Hypothalamus (tissue), 51 donors: ENCODE measurements at places on chromosomes 5 and 9.

- DNase-seq: no peak
Observed at GRCh38 chr9:98977813-98978212, 34.1 kb downstream of the COL15A1 start.

GRCh38 chr9:120353506-120353905, 226.5 kb downstream of the CDK5RAP2 start:
- no peak for DNase-seq

GRCh38 chr5:17269201-17269600, 51.8 kb downstream of the BASP1 start:
- DNase-seq: no peak

DNA sequence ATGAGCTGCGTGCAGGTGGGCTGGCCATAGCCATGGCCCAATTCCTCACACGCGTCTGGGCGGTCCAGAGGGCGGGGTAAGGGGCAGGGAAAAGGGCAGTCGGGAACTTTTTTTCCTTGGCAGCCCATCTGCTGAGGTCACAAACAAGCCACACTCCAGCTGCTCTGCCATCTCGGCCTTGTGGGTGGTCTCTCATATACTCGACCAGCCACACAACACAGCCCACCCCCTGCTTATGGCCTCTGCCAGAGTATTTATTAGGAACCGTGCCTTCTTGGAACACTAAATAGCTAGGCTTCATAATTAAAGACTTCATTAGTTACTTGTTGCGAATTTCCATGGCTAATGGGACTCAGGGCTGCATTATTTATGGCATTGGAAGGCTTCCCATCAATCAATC, 98.5 kb upstream of the LHFPL2 start:
- no peak for DNase-seq

GRCh38 chr9:8686516-8686915, 886.9 kb upstream of the DMAC1 start:
- DNase-seq: no peak

DNA sequence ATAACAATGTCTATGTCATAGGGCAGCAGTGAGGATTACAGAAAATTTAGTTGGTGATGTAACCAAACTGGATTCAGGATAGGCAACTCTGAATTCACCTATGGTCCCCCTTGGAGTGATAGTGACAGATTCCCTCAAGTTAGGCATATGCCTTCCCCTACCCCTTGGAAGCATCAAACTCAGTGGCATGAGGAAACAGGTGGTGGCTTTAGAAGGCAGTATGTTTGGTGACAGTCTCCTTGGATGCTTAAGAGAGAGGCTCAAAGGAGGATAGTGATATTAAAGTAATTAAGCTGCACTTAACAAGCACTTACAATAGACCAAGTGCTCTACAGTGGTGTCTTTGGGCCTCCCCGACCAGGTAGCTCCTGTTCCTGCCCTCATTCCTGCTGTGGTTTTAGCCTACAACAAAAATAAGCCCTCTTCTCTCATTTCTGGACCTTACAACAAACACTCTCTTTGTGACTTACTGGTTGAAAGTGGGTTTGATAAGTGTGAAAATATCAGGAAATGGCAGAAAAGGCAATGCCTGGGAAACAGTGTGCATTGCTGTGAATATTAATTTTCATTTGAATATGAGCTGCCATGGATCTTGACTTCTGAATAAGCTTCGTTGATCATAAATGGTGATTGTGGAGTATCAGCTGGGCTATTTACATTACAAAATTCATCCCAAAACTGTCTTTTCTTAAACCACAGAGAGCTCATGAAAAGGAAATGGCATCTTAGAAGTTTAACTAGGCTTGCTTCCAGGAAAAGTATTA, 29.2 kb downstream of the NR4A3 start:
- no peak for DNase-seq

DNA sequence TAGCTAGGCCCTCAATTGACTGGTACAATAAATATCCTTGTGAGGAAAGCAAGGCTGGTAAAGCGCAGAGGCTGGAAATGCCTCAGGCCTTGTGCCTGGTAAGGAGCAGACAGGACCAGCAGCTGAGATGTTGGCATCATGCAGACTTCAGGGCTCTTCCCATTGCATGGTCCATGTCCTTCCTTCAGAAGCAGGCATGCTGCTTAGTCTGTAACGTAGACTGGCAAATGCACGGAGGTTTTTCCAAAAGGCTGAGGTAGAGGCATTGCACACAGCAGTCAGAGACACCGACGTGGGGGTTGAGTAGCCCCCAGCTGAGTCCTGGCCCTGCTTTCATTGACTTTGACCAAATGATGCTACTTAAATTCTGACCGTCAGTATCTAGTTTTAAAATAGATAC, 87.1 kb downstream of the ADRB2 start:
- no peak for DNase-seq

GRCh38 chr9:76370396-76371023, 23.7 kb downstream of the RFK start:
- DNase-seq: no peak

- DNase-seq: no peak
Observed at GRCh38 chr9:127050591-127051001, 71.8 kb downstream of the ANGPTL2 start.
